ENCODE measurements at places on chromosomes 16 and 17.
A peak's percentile ranks its signal among the peaks of the same experiment; 100 is the strongest.

GRCh38 chr17:73746314-73747073 is 102.2 kb upstream of the SDK2 start:
- no peak for DNase-seq

DNA sequence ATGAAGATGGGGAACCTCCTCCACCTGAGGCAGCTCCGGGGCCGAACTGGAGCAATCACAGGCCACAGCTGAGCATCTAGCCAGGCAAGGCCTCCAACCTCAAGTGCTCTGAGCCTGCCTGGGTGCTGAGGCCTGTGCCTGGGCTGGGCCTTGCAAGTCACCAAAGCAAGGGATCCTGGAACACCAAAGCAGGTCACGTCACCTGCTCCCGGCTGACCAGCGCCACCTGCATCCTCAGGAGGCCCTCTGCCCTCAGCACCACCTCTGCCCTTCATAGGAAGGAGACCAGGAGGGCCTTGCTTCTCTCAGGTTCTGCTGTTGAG is 68.0 kb downstream of the SMPD3 start:
- DNase-seq: no peak

DNA sequence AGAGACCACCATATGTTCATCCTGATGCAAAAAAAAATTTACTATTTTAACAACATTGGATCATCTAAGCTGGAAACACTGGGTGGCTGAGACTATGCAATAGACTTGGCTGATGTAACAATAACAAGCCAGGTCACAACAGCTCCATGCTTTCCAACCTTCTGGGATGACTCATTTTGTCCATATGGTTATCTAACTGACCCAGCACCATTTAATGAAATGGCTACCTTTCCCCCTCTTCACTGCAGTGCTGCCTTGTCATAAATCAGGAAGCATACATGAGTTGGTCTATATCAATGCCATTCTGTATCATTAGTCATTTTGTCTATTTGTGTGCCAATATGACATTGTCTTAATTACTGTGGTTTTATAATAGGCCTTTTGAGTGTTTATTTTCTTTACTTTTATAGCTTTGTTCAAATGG is 217.6 kb upstream of the KCNJ16 start:
- no peak for DNase-seq

DNA sequence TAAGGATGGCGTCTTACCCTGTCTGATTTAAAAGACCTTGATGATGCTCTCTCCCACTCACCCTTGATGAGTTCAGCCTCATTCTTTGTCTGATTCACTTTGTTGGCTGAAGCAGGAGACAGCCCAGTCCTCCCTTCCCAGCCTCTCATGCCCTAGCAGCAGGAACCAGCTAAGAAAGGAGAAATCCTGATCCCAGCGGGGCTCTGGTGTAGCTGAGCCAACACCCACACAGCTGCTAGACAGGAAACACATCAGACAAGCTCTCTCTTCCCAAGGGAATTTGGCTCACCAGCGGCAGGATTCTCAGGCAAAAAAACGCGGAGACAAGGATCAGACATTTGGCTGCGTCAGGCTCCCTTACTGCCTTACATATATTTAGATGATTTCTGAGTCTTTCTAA is 211.5 kb downstream of the CDH11 start:
- no peak for DNase-seq

DNA sequence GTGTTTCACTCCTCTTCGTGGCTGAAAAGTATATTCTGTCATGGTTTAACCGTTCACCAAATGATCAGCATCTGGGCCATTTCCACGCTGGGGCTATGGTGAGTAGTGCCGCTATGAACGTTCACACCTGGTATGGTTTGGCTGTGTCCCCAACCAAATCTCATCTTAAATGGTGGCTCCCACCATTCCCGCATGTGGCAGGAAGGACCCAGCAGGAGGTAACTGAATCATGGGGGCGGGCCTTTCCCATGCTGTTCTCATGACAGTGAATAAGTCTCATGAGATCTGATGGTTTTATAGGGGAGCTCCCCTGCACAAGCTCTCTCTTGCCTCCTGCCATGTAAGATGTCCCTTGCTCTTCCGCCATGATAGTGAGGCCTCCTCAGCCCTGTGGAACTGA is 45.7 kb upstream of the ZNF469 start:
- DNase-seq: no peak

DNA sequence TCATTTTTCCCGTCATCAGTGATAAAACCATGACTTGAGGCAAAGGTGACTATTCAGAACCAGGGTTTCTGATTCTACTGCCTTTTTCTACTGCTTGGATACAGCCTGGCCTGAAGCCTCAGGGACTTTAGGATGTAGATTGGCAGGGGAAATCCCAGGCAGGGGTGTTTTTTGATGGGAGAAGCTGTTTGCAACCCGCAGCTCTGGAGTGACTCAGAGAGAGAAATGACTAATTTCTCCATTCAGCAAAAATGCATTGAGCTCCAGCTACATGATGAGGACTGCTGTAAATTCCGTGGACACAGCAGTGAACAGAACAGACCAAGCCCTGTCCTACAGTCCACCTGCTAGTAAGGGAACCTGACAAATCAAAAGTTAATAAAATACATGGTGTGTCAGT is 560.6 kb downstream of the CDH13 start:
- DNase-seq: no peak

GRCh38 chr17:28282596-28282995 is 36.4 kb upstream of the TMEM97 start:
- no peak for DNase-seq

- no peak for DNase-seq
Observed at GRCh38 chr16:57273359-57273758, 11.1 kb downstream of the PLLP start.

GRCh38 chr17:44628243-44629188 is 27.8 kb upstream of the MEIOC start:
- no peak for DNase-seq

DNA sequence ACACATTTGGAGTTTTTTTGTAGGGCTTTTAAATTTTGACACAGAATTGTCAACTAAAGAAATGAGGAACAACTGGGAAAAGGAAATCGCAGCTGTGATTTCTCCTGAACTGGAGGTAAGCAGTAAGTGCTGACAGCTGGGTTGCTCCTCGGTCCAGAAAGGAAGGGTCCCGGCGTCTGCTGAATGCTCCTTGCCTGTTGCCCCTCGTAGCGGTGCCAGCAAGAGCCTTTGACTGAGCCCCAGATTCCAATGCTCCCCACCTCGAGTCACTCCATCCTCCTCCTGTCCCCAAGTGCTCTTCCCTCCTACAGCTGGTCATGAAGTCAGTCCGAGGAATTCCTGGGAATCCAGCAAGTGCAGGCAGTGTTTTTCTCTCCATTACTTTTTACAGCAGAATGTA is 32.0 kb upstream of the ENDOV start:
- no peak for DNase-seq

GRCh38 chr16:29148131-29148691 is 163.4 kb downstream of the LAT start:
- DNase-seq: no peak

DNA sequence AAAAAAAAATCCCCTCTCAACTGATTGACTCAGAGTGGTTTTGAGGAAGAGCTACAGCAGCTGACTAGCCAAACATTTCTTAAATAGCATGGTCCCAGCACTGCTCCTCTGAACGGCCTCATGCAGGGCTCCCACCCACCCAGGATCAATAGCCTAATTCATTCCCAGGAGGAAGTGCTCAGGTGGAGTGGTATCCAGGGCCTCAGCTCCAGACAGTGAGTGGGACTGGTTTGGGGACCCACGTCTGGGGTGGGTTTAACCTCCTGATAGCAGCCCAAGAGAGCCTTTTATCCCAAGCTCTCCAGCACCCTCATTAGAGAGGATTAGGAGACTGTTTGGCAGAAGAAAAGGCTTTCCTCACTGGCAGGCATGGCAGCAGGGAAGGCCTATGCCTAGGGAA is 68.5 kb upstream of the CDH5 start:
- DNase-seq: no peak

GRCh38 chr17:41153856-41154255 is 4.2 kb upstream of the KRTAP4-5 start:
- no peak for DNase-seq

- DNase-seq: no peak
Observed at GRCh38 chr16:53948734-53949430, 244.9 kb downstream of the FTO start.

DNA sequence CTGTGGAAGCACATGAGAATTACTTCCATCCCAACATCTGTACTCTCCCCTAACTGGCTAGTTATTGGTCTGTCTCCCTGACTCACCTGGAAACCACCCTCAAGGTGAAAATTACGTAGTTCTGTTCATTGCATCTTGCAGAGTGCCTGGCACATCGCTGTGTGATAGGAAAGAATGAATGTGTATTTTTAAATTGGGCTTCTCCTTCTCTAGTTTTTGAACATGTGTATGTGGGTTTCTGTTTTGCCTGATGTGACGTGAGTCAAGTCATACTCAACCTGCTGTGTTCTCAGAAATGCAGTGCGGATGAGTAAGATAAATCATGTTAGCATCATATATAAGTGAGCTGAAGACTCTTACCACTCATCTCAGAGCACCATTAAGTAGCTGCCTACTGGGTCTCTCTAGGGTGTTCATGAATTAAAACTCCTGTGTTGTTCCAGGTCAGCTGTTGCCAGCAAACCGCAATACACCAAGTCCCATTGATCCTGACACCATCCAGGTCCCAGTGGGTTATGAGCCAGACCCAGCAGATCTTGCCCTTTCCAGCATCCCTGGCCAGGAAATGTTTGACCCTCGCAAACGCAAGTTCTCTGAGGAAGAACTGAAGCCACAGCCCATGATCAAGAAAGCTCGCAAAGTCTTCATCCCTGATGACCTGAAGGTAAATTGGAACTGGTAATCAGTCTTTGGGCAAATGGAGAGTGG is 50.2 kb downstream of the HLF start:
- no peak for DNase-seq

- no peak for DNase-seq
Observed at GRCh38 chr17:78269955-78270381, 38.5 kb downstream of the TMEM235 start.

- DNase-seq: no peak
Observed at GRCh38 chr17:76254275-76254674, 10.9 kb upstream of the UBALD2 start.

- DNase-seq: no peak
Observed at GRCh38 chr17:45705123-45706009, 78.8 kb upstream of the CRHR1 start.

- no peak for DNase-seq
Observed at GRCh38 chr16:1908184-1908583, 10.0 kb downstream of the HS3ST6 start.

- DNase-seq: no peak
Observed at GRCh38 chr16:23269248-23269953, 32.7 kb upstream of the SCNN1B start.

DNA sequence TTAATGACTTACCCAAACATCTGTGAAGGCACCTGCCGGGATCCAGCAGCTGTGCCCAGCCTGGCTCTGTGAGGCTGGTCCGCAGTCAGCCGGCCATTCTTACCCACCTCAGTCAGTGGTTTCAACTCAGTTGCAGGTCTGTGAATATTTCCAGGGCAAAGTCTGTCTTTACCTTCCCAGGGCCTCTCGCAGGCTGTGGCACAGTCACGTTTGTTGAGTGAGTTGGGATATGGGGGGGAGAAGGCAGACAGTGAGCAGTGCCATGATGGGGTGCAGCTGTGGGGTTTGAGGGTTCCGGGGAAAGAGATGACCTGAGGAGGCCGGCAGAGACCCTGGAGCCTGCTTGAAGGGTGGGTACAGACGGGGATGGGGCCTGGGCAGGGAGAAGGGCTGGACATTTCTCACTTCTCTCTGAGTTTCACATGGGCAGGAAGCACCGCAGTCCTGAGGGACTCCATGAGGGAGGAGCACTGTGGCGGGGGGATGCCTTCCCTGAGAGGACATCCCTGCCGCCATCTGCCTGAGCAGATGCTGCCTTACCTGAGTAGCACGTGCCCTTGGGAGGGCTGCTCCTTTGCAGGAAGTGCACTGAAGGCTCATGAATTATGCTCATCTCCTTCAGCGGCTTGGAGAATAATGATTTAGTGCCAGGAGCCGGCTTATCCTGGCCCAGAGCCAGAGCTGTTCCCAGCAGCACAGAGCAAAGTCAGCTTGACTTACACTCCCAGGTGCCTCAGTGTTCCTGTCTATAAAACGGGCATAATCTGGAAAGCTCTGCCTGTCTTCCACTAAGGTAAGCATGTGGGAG is 48.1 kb downstream of the KSR1 start:
- DNase-seq: no peak

- DNase-seq: no peak
Observed at GRCh38 chr17:9330141-9330540, 245.5 kb downstream of the STX8 start.

- no peak for DNase-seq
Observed at GRCh38 chr16:88862968-88863367, 3.5 kb downstream of the PABPN1L start.

- no peak for DNase-seq
Observed at GRCh38 chr16:9885467-9885866, 296.8 kb downstream of the GRIN2A start.

GRCh38 chr16:4922721-4923342 is 14.1 kb downstream of the PPL start:
- DNase-seq: no peak

DNA sequence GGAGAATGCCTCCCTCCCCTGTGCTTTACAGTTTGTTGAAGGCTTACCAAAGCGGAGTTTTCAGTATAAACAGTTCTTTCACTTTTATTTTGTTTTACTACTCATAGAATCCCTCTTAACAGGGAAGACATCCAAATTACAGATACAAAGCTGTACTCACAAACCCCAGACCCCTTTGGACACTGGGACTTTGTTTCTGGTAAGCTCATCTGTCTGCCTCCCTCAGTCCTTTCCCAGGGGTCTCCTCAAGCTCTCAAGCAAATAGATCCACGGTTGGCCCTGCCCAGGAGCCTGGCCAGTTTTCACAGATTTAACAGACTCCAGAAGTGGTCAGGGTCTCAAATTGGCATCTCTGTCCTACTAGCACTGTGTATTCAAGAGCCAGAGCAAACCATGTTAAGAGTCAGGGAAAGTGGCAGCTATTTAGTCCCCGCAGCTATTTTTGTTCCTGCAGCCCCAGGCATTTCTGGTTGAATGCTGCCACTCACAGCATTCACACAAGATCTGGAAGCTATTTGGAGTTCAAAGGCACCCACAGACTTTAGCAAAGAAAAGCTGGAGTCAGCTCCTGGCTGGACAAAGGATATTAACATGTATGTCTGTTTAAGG is 54.2 kb downstream of the TMEM100 start:
- no peak for DNase-seq

GRCh38 chr17:33521784-33522183 is 228.7 kb upstream of the ASIC2 start:
- no peak for DNase-seq

GRCh38 chr17:46862949-46863348 is 11.6 kb downstream of the WNT9B start:
- peak; percentile 11 for DNase-seq

All from hematopoietic multipotent progenitor cell treated with erythropoietin and hydrocortisone succinate and interleukin-3 and kit ligand, for 15 days (in vitro differentiated cells).